ENCODE measurements at places on chromosomes 7 and 10.

DNA sequence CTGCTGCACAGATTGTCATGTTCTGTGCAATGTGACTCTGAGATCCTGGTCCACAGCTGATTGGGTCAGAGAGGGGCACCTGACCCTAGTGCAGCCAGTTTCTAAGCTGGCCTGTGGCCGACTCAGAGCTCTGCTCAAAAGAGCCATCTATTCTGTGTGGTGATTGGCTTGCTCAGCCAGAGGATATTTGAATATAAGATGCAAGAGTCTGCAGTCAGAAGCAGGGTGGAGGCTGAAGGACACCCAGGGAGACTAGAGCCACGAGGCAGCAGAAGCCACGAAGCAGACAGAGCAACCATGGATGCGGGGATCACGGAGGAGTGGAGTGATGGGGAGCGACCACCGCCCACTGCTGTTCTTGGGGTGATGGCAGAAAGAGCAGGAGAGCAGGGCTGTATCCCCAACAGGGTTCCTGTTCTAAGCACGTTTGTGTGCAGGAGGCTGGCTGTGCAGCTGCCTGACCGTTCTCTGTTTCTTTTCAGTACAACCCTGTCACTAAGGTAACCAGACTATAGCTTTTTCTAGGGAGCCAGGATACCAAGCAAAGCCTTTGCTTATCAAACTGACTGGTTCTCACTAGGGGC lies 19.5 kb upstream of the RHEB start:
- DNase-seq = no peak

GRCh38 chr10:58952747-58953466 lies 223.5 kb upstream of the PHYHIPL start:
- peak; percentile 20 for DNase-seq

DNA sequence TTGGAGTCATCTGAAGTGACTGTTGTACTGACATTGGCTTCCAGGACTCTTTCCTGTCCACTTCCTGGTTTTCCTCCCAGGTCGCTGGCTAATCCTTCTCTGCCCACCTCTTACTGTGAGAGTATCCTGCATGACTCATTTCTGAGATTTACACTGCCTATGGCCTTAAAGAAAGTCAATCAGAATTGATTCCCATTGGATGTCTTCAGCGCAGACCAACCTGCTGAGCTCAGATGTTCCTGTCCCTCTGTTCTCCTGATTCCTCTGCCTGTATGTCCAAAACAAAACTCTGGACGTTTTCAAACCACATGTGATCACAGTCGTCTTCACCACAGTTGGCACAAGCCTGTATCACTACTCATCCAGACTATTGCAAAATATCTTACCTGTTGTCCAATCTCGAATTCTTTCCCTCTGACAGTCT lies 262.1 kb downstream of the CREB5 start:
- DNase-seq = no peak

- peak; percentile 68 for DNase-seq
These were observed 125.5 kb downstream of the CLEC2L start for GRCh38 chr7:139648941-139649425.

GRCh38 chr10:48289501-48290238 lies 15.2 kb upstream of the FRMPD2 start:
- peak; percentile 70 for DNase-seq

DNA sequence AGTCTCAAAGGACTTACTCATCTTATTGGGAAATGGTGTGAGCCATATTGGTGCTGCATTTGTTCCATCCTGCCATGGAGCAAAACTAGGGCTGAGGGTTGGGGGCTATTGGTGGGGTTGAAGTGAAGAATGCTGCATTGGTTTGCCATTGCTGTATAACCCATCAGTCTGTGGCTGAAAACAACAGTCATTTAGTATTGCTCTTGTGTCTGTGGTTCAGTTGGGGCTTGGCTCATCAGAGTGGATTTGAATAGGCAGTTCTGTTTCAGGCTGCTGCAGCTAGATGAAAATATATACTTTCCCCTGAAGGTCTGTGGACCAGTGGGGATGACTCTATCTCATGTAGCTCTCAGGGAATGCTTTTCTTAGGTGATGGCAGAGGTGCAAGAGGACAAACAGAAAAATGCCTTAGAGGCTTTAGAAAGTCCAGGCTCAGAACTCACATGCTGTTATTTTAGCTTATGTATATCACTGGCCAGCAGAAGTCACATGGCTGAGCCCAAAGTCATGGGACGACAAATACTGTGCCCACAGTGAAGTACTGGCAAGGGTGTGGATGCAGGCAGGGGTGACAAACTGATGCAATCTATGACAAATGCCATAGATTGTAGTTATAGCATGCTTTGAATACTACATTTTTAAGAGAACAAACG lies 15.2 kb upstream of the EXOC6 start:
- DNase-seq = no peak

- no peak for DNase-seq
These were observed 536.1 kb upstream of the AUTS2 start for GRCh38 chr7:69062020-69062765.

DNA sequence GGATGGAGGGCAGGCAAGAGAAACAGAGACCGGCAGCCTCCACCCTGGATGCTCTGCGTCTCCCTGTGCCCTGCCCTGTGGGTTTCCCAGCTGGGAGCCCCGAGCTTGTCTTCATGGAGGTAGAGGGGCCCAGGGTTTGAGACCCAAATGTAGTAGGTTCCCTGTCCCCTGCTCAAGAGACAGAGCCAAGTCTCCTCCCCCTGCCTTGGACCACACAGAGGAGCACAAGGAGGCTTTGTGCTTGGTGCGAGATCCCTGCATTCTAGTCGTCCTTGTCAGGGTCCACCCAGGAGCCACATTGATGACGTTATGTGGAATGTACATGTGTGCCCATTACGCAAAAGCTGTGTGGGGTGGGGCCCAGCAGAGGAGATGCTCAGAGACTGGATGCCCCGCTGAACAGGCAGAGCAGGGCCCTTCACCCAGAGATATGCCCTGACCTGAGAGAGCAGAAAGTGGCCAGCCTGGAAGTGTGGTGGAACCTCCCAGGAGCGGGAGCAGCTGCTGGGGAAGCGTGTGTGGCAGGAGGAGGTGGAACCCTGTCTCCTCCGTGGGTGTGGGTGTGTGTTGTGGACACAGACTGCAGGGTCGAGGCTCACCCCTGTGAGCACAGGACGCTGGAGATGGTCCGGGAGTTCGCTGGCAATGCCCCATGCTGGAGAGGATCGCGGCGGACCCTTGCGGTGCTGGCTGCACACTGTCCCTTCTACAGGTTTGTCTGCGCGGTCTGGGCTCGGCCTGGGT lies 39.3 kb downstream of the VWA2 start:
- DNase-seq = no peak

DNA sequence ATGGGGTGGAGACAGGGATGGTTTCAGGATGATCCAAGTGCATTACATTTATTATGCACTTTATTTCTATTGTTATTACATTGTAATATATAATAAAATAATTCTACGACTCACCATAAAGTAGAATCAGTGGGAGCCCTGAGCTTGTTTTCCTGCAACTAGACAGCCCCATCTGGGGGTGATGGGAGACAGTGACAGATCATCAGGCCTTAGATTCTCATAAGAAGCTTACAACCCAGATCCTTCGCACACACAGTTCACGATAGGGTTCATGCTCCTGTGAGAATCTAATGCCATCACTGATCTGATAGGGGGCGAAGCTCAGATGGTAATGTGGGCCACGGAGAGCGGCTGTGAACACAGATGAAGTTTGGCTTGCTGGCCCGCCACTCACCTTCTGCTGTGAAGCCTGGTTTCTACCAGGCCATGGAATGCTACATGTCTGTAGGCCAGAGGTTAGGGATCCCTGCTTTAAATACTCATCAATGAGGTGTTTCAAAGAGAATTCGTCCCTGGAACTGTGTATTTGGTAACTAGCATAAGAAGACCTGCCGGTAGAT lies 21.2 kb upstream of the PRKCQ start:
- no peak for DNase-seq

- no peak for DNase-seq
These were observed 129.7 kb upstream of the PPP2R2D start for GRCh38 chr10:131770946-131771633.

DNA sequence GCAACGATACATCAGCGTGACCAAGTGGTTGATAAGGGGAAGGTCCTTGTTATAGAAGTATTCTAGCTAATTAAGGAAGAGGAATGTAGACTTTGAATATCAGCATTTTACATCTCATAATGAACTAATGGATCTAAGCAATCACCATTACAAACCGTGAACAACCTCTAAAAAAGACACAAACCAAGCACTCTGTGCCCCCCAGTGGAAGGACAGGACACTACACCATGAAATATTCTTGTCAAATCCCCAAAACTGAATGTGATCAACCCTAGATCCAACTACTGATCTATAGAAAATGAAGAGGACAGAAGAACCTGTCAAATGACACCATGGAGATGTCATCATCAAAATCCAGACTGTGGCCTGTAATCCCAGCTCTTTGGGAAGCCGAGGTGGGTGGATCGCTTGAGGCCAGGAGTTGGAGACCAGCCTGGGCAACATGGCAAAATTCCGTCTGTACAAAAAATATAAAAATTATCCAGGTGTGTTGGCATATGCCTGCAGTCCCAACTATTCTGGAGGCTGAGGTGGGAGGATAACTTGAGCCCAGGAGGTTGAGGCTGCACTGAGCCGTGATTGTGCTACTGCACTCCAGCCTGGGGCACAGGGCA lies 111.3 kb upstream of the CARD11 start:
- DNase-seq = peak; percentile 70

DNA sequence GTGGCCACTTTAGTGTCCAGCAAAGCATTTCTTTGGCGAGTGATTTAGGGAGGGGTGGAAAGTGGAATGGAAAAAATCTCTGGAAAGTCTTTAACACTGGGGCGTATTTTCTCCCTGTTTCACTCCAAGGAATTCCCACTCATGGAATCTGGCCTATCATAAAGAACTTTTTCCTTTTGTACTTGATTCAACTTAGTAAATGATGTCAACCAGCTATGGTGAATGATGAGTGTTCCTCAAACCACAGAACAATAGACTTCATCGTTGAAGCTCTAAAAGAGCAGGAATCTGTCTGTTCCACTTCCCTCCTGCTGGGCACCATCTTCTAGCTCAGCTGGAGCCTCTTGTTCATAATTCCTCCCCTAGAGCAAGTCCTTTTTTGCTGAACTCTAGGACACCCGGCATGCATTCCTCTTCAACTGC lies 66.5 kb downstream of the EPDR1 start:
- no peak for DNase-seq

DNA sequence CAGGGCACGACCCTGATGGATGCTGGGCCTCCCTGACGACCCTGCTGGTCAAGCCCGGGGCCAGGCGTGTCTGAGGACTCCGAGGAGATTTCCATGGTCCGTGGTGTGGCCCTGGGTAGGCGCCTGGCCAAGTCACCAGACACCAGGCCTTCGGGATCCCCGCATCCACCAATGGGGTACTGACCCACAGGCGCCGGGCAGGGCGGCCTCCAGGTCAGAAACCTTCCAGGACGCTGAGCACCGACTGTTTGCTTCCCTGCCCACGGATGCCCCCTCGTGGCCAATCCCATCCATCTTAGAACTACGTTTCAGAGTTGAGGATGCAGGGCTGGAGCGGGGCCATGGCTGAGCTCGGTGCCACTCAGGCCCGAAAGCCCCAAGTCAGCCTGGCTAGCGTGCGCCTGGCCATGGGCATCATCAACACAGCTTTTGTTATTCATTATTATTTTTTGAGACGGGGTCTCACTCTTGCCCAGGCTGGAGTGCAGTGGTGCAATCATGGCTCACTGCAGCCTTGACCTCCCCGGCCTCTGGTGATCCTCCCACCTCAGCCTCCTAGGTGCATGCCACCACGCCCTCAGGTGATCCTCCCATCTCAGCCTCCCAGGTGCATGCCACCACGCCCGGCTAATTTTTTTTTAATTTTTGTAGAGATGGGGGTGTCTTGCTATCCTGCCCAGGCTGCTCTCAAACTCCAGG lies 7.1 kb upstream of the AMZ1 start:
- peak; percentile 75 for DNase-seq

DNA sequence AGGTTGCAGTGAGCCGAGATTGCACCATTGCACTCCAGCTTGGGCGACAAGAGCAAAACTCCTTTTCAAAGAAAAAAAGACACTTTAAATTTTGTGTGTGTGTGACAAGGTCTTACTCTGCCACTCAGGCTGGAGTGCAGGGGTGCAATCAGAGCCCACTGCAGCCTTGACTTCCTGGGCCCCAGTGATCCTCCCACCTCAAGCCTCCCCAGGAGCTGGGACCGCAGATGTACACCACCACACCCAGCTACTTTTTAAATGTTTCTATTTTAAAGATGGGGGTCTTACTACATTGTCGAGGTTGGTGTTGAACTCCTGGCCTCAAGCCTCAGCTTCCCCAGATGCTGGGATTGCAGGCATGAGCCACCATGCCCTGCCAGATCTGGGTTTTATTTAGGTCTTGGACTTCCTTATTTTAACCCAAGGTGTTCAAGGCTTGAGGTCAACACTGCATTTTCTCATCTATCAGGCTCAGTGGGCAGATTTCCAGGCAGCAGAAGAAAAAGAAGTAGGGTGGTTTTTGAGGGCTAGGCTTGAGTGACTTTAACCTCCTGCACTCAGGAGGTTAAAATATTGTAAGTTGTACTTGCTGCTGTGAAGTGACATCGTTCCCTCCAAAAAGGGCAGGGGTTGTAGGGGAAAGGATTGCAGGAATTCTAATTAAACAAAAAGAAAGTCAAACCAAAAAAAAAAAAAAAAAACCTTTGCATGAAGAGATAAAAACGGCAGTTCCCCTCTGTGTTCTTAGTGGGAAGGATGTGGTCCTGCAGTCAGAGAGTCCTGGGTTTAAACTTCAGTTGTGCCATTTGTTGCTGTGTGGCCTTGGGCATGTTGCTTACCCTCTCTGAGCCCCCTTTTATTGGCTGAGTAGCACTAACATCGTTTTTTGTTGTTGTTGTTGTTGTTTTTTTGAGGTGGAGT lies 71.5 kb downstream of the CARD11 start:
- DNase-seq = peak; percentile 14

GRCh38 chr7:51467384-51468017 lies 150.9 kb upstream of the COBL start:
- DNase-seq = no peak

DNA sequence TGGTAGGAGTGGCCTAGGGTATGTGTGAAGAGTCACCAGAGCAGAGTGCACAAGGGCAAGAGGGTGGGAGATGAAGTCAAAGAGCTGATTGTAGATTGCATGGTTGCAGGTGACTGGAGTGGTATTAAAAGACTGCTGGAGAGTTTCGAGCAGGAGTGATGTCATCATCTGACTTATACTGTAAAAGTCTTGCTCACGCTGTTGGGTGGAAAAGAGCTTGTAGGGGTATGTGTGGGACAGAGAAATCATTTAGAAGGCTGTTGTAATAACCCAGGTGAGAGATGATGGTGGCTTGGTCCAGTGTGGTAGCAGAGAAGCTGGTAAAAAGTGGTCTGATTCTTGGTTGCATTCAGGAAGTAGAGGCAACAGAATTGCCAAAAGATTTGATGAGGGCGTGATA lies 184.1 kb downstream of the ABCA13 start:
- DNase-seq = no peak

DNA sequence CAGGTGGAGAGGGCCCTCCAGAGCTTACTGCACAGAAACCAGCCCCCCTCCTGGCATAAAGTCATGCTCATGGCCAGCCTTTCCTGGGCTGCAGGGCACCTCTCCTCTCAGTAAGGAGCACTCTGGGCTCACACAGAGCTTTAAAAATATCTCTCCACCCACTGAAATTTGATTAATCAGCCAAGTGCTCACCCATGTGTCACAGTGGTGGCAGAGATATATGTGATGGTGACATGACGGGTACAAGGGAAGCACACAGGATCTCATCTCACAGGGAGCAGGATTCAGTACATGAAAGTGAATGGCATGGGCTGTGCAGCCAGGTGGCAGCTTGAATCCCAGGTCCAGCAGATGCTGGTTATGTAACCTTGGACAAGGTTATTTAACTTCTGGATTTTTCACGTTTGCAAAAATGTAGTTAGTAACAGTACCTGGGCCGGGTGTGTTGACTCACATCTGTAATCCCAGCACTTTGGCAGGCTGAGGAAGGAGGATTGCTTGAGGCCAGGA lies 144.8 kb downstream of the CALN1 start:
- DNase-seq = no peak
